Globus pallidus (tissue), 1 donor: ENCODE measurements at places on chromosomes 11 and 22.

DNA sequence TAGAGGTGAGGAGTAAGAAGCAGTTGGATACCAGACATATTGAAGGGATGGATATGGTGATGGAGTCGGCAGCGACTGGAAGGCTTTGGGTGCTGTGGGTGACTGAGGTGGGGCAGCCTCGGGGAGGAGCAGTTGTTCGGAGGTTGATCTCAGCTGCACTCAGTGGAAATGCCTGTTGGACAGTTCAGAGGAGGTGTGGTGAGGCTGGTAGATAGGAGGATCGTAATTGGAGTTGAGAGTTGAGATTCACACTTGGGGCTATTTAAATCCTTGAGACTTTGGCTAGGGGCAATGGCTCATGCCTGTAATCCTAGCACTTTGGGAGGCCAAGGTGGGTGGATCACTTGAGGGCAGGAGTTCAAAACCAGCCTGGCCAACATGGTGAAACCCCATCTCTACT lies 6.9 kb downstream of the OTUB1 start:
- no peak for DNase-seq

DNA sequence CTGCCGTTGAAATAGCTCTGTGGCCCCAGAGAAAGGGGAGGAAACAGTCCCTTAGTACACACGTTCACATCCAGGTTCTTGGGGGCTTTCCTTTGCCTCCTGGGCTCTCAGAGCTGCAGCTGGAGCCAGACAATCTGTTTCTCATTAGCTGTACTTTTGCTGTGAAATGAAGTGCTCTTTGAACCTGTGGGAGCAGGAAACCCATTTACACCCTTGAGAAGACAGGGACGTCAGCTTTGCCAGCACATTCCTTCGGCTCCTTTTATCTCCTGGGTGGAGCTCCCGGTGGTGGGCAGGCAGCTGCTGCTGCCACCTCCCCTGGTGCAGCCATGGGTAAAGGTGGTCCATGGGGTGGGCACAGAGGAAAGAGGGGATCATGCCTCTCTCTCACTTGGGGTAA lies 80.6 kb upstream of the TIMP3 start:
- no peak for DNase-seq

DNA sequence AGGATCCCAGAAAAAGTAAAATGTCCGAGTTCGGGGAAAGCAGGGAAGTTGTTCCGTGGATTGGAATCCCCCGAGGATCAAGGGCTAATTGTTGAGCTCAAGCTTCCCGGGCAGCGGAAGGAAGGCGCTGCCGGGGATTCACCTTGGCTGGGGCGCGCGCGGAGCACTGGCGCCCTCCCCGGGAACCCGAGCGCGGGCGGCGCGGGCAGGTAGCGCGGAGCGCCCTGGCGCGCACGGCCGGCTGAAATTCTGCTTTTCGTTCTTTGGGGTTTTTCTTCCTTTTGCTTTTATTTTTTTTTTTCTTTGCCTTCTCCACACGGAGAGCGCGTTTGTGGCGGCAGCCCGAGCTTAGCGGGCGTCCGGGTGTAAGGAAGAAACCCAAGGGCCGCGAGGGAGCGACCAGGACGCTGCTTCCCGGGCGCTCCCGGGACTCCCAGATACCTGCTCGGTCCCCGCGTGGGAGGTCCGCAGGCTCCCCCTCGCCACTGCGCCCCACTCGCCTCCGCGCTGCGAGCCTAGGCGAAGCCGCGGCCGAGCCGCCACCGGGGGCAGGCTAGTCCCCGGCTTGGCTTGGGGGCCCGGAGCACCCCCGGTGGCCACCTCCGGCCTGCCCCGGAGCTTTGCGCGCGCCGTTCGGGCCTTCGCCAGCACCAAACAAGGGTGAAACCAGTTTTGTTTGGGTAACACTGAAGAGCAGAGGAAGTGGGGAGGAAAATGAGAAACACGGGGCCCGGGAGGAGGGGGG lies 4.8 kb upstream of the IGF2 start:
- DNase-seq: no peak

- no peak for DNase-seq
These were observed 52.5 kb upstream of the SUSD2 start for GRCh38 chr22:24128631-24129262.

GRCh38 chr22:38239101-38239761 lies 33.6 kb downstream of the TMEM184B start:
- DNase-seq: peak; percentile 94

DNA sequence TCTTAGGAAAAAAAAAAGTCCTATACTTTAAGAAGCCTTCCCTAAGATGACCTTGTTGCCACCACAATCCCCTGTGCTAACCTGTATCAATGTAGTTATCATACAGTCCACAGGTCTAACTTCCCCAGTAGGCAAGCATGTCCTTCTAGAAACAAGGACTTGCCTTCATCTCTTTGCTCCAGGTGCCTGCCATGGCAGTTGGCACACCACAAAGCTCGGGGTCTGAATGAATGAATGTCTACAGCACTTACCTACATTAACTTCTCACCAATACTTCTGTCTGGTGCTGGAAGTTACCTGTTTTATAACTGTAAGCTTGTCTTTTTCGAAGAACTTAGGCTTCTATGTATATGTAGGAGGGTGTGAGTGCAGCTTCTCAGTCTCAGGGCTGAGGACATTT lies 23.4 kb downstream of the CLPB start:
- DNase-seq: no peak
